Fibroblast of lung (primary cell): ENCODE measurements at places on chromosomes 4 and X. TPM values are rescaled to one million over a fixed set of nuclear protein-coding genes. Genes with fewer than 3 reads are reported as not detected.

GRCh38 chrX:131617182-131617581, 73.3 kb downstream of the OR13H1 start:
- DNase-seq: peak; percentile 92

- peak; percentile 86 for DNase-seq
Observed at GRCh38 chr4:48899950-48900349, 6.6 kb downstream of the OCIAD2 start.

DNA sequence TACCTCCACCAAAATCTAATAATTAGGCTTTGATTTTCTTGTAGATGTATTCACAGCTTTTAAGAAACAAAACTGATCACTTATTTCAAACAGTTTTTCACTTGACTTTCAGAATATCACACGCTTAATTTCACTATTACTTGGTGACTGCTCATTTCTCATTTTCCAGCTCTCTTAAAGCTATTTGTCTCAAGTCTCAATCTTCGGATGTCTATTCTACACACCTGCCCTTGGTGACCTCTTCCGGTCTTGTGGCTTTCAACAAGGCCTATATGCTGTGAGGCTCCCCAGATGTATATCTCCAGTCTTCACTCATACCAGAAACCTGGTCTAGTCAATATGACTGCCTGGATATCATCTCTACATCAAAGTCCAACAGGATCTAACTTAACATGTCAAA, 34.9 kb upstream of the ANXA10 start:
- no peak for DNase-seq

DNA sequence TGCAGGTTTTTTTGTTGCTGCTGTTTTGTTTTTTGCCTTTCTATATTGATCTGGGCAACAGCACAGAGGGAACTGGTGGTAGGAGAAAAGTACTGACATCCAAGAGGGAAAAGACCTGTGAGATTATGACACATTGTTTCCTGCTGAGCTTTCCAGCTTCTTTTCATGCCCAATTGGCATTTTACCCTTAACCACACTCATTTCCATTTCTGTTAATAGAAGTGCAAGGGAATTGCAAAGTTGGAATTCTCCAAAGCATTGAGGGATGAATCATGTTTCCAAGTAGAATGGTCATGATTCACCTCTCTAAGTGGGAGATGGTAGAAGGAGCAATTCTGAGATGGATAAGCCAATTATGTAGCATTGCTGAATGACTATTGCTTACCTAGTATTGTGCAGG, 161.5 kb downstream of the PPARGC1A start:
- peak; percentile 99 for DNase-seq

DNA sequence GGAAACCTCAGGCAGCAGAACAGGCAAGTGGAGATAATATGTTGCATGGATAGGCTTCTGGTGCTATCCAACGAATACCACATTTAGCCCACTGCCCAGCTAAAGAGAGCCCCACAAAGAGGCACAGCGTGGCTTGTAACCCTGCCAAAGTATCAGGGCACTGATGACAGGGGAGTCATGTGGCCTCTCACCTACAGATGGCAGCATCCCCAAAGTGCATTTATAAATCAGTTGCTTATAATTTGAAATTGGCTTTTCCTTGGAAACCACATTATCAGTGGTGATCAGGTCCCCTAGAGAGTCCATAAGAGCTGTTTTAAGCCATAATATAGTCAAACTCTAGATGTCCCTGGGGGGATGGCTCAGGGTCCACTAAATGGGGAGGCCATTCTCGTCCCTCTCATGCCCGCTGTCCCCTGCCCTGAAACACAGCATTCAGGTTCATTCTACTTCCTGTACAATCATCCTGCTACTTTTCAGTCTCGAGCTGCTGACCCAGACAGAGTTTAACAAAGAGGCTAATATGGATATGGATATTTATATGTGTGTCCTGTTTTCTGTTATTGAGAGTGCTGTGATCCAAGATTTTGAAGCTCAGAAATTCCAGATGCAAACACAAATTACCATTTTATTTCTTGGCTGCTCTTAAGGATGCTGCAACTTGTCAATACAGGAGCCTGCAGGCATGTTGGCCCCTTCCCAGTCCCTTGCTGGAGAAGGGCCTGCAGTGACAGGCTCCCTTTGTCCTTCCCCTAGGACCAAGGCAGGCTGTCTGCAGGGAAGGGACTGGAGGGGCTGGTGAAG, 28.5 kb downstream of the SRPX start:
- DNase-seq: peak; percentile 22

DNA sequence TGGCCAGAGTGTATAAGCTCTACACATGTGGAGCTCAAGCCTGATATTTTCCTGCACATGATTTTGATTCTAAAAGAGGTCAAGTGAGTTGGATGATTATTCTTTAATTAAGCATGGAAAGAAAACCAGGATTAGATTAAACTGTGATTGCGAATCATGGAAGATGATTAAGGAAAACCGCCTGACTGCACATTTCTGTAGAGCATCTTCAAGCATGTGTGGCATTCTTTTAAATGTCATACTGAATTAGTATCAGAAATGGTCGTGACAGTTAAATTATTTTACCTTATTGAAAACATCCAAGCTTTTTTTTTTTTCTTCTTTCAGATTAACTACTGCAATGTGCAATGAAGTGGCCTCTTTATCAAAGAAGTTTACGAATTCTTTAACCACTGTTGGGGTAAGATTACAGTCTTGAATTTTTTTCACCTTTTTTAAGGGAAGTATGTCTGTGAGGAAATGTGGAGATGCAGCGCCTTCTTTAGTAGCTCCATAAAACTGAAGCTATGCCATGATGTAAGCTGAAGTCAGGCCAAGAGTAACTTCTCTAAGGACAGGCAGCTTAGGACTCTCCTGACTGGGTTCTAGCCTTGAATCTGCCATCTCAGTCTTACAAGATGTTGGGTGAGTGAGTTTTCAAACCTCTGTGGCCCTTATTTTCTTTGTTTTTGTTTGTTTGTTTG, 67.9 kb downstream of the FAM114A1 start:
- no peak for DNase-seq

- no peak for DNase-seq
Observed at GRCh38 chr4:154335588-154335987, 156.0 kb downstream of the DCHS2 start.

DNA sequence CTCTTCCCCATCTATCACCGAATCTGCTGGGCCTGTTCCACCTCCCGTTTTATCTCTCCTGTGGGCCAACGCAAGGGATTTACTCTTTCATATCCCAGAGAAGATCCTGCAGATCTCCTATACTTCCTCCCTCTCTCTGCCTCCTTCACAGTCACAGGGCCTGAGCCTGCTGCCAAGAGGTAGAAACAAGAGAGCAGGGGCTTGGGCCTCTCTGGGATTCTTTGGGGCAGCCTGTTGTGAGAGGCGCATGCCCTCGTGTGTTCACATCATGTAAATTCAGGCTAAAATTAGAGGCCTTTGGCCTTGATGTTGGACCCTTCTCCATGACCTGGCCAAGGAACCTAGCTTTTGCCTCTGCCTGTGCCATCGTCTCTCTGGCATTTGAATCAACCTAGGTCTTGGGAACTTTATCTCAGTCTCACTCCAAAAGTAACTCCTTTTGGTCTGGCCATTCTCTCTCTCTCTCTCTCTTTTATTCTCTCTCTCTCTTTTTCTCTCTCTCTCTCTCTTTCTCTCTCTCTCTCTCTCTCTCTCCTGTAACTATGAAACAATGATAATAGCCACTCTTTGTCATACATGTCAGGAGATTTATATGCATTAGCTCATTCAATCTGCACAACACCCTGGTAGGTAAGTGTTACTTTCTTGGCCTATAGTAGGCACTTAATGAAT, 20.0 kb upstream of the EFNB1 start:
- no peak for DNase-seq

DNA sequence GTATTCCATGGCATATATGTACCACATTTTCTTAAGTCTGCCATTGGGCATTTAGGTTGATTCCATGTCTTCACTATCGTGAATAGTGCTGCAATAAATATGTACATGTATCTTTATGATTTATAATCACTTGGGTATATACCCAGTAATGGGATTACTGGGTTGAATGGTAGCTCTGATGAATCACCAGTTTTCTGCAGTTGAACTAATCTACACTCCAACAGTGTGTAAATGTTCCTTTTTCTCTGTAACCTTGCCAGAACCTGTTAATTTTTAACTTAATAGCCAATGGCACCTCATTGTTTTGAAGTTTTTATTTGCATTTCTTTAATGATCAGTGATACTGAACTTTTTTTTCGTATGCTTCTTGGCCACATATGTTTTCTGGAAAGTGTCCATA, 152.5 kb downstream of the CCNG2 start:
- DNase-seq: no peak

DNA sequence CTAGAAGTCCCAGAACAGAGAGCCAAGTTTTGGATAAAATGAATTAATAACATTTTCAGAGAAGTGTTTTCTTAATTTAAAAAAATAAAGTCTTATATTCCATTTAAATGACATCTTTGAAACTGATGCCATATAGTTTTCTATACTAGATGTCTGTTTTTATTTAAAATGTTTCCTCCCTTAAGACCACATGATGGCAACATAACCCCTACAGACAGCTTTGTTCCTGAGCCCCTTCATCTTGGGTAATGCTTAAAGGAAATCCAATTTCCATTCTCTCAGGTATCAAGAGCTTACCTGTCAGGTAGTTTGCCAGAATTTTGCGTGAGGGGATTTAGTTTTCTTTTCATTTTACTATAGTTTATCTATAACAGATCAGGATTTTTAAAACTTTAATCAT, 181.4 kb upstream of the UGT8 start:
- DNase-seq: no peak

DNA sequence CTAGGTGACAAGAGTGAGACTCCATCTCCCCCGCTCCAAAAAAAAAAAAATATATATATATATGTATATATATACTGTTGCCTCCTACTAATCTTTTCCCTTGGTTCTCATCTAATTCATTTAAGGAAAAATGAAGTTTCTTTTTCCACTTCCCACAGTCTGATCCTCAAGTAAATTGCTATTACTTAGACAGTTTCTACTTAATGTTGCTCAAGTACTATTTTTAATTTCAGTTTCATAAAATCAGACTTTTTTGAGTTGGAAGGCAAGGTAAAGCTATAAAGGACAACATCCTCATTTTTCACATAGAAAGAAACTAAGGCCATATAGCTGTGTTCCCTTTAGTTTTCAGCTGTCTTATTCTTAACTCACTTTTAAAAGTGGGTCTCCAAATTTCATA, 5.8 kb downstream of the RXFP1 start:
- no peak for DNase-seq

DNA sequence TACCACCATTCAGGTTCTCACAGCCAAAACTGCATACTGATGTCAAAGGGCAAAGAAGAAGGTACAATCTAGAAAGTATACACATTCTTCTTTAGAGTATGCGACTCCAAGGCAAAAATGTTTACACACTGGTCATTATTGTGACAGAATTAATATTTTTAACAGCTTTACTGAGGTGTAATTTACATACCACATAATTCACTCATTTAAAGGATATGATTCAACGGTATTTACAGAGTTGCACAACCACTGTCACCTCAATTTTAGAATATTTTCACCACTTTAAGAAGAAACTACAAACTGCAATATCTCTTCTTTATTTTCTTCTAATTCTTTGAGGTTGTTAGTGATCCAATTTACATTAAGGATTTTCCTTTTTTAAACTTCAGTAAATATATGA, 325.4 kb upstream of the SMIM31 start:
- DNase-seq: no peak

DNA sequence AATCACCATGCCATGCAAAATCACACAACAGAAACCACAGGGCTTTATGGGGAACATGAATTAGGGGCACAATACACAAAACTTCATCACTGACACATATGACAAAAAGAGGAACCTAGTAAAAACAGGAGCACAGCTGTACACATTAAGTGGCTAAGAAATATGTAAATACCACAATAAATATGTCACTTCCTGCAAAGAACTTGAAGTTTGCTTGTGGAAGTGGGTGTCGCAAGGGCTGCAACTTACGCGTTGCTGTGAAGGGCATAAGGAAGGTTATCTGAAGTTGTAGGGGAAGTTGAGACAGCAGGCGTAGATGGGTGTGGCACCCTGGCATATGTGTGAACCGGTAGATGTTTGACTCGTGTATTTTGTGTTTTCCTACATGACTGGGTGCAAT, 42.4 kb downstream of the CLCN4 start:
- DNase-seq: peak; percentile 41

The IL21 gene
- polyA plus RNA-seq: not detected in 2 replicates

The MEPE gene
- polyA plus RNA-seq: not detected in 2 replicates

The CNKSR2 gene
- 0.16 and 0.53 TPM in 2 replicates for polyA plus RNA-seq

The SPARCL1 gene
- 0.64 and 0.70 TPM in 2 replicates for polyA plus RNA-seq
